IPS-NIHi11 (cell line): ENCODE measurements at places on chromosomes 1 and 21.

- DNase-seq = peak; percentile 57
Observed at GRCh38 chr1:17118706-17119075, 560 bp downstream of the PADI2 start.

DNA sequence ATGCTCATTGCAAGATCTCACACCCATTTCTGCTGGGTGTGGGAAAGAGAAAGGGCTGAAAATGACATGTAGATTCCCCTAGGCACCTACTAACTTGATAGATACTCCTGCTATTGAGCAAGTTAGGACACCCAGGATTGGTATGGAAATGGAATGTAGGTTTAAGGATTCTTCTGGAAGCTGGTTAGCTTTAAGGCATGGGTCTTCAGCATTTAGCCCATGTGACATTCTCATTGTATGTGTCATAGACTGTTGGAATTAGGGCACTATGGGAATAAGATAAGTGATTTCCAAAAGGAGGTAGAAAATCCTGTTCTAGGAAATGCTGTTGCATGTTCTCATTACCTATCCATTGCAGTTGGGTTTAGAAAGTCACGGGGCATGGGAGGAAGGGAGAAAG is 76.2 kb downstream of the DISC1 start:
- no peak for DNase-seq

DNA sequence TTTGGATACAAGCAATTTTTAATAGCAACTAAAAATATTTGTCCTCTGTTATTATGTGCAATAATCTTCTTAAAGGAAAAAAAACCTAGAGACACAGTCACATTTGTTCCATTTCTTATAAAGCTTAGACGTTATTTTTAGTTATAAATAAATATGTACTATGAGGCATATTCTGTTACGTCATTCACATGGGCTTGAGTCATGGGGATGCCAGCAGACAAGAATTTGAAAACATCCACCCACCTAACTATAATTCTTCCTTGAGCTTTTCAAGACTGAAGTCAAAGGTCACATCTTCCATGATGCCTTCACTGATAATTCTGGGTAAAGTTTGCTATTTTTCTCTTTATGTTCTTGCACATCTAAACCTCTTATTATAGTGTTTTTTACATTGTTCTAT is 268.8 kb downstream of the KCTD3 start:
- DNase-seq = no peak

DNA sequence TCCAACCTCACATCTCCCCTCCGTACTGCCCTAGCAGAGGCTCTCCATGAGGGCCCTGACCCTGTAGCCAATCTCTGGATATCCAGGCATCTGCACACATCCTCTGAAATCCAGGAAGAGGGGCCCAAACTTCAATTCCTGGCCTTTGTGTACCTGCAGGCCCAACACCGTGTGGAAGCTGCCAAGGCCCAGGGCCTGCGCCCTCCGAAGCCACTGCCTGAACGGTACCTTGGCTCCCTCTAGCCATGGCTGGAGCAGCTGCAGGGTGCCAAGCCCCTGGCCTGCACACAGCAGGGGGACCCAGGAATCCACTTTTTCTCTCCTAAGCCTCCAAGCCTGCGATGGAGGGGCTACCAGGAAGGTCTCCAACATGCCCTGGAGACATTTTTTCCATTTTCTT is 84.2 kb downstream of the PTGER3 start:
- DNase-seq = no peak

DNA sequence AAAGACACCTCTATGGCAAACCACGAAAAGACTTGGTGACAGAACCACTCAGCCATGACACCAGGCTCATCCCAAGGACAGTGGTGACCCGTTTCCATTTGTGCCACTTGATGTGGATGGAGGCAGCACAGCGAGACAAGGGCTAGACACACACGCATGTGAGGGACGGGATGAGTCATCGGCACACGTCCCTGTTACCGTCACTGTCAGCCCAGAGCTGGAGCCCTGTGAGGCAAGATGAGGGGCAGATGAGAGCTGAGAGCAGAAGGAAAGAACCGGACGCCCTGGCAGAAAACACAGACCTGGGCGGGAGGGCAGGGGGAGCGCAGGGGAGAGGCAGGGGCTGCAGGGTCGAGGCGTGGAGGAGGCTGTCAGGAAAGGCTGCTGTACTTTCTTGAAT is 57.8 kb downstream of the SIK1 start:
- DNase-seq = no peak

- DNase-seq = no peak
Observed at GRCh38 chr1:226308166-226308722, 720 bp downstream of the LIN9 start.

- peak; percentile 16 for DNase-seq
Observed at GRCh38 chr21:44461464-44462001, 6.2 kb downstream of the LRRC3 start.

DNA sequence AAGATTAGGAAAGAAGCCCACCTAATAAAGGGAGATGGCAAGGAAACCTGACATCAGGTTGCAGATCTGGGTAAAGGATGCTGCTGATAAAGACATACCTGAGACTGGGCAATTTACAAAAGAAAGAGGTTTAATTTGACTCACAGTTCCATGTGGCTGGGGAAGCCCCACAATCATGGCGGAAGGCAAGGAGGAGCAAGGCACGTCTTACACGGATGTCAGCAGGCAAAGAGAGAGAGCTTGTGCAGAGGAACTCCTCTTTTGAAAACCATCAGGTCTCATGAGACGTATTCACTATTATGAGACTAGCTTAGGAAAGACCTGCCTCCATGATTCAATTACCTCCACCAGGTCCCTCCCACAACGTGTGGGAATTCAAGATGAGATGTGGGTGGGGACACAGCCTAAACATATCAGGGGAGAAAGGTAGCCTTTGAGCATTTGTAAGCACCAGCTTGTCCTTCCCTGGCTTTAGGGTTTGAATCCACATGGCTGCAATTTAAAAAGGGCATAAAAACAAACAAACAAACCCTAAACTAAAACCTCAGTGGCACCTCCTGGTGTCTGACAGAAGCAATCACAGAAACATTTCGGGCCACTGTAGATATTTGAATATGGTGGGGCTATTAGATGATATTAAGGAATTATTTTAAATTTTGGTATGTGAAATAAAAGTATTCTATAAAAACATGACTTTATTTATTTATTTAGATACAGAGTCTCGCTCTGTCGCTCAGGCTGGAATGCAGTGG is 33.1 kb downstream of the SLC2A7 start:
- no peak for DNase-seq

DNA sequence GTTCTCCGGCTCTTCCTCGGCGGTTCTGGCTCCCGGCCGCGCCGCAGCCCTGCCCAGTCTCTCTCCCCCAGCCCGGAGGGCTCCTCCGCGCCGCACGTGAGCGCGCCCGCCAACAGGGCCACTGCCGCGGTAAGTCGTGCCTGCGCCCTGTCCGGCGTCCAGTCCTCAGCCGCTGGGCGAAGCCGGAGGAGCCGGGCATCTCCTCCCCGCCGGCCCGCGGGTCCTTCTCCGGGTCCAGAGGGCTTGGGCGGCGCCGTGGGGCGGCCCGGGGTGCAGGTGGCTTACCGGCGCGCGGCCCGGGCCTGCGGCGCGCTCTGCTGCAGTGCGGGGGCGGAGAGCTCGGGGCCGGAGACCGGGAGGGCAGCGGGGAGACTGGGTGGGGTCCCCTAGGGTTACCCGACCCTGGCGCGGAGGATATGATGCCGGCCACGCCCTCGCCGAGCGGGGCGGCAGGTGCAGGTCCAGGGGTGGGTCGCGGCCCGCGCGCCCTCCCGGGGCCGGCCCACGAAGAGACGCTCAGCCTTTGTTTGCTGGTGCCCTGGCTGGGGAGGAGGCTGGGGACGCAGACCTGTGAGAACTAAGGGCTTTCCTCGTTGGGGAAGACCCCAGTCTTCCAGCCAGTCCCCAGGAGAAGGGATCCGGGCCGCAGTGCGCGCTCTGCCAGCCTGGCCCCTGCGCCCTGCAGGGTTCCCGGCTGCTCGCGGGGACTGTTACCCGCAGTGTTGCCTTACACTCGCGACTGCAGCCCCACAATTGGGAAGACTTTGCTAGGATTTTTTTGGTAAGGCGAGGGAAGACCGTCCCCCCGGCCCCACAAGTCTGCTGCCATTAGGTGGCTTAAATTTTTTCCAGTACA is at the start of gene DOP1B:
Gene DOP1B (plus strand): TSS at position 10 of the 856 bp plus-strand sequence. CDS start 7,910 bp downstream, outside the sequence.
- DNase-seq = peak; percentile 64

DNA sequence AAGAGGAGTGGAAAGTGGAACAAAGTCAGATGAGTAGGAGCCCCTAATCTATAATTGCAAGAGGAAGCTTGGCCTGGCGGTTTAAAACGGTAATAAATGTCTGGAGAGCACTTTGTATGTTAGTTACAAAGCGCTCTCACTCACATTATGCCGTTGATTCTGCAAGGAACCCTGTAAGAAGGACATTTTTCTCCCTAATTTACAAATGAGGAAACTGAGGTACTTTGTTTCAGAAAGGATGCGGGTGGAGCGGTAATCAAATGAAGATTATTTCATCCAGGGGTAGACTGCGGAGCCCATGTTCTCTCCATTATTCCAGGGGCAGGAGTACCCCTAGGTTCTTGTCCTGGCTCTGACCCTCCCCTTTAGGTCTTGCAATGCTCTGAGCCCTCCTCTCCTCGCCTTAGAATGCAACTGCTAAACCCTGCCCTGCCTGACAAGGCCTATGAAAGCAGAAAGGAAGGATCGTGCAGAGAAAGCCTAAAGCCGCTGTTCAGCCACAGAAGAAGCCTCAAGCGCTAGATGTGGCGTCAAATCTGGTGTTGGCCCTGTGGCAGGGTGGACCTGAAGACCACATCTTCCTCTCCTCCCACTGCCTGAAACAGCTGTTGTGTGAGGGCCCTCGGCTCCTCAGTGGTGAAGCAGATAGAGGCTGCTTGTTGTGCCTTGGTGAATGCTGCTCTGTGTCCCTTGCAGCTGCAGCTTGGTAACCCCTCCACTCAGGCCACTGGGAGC is 588 bp upstream of the PACC1 start:
- DNase-seq = no peak

DNA sequence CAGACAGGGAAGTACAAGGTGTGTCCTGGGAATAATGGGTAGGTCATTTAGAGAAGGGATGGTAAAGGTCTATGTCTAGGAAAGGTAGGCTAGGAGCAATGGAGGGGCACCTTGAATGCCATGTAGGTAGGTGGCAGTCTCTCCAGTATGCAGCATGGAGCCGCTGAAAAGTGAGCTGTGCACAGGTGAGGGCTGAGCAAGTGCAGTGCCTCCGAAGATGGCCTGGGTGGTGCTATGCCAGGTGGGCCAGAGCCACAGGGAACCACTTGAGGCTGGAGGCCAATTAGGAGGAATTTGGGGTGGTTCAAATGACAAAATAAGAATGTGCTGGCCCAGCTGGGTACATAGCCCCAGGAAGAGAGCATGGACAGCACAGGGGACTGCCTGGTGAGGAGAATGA is 25.0 kb downstream of the RNU5D-1 start:
- no peak for DNase-seq

GRCh38 chr1:62912028-62912638 is 128.2 kb downstream of the ATG4C start:
- DNase-seq = peak; percentile 48

DNA sequence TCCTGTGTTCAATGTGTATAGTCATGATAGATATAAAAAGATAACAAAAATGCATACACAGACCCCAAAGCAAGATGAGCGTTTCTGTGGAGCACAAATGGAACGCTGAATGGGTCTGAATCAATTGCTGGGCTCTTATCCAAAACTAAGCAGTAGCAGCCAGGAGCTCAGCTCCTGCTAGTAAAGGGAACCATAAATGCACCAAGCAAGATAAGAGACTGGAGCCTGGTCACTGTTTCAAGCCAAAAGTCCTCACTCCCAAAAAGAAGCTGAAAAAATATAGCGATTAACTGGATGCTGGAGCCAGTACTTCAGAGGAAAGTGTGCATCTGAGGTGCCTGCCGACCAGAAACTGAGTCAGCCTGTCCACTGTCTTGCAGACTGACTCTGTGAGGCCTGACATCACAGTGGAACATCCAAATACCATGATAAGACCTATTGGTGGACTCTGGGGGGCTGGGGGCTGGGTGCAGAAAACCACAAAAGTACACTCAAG is 68.9 kb downstream of the LRRC8C start:
- no peak for DNase-seq

- DNase-seq = no peak
Observed at GRCh38 chr1:162006081-162006480, 17.6 kb downstream of the OLFML2B start.

- no peak for DNase-seq
Observed at GRCh38 chr1:2259668-2260402, 31.7 kb downstream of the SKI start.

GRCh38 chr1:158806916-158807536 is 24.1 kb upstream of the MNDA start:
- DNase-seq = no peak

GRCh38 chr1:110455151-110455550 is 4.2 kb downstream of the PROK1 start:
- DNase-seq = peak; percentile 35

DNA sequence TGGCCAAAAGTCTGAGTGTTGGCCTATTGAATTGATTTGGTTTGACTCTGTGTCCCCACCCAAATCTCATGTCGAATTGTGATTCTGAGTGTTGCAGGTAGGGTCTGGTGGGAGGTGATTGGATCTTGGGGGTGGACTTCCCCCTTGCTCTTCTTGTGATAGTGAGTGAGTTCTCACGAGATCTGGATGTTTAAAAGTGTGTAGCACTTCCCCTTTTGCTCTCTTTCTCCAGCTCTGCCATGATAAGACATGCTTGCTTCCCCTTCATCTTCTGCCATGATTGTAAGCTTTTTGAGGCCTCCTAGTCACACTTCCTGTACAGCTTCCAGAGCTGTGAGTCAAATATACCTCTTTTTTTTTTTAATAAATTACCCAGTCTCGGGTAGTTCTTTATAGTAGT is 297.1 kb upstream of the ZRANB2 start:
- DNase-seq = no peak

DNA sequence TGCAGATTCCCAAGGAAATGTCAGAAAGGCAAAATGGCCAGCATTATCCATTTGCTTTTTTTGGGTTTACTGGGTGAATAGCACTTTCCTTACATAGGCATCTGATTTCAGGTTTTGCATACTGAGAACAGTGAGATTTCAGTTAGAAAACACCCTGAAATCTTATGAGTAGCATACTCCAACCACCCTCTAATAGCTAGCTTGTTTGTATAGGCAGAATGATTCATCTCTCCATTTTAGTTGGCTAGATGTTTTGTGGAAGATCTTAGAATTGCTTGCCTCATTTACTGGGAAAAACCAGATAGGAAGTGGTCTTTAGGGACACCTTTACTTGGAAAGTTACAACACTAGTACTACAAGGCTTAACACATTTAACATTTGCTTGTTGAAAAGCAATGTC is 10.4 kb downstream of the KYAT3 start:
- no peak for DNase-seq

DNA sequence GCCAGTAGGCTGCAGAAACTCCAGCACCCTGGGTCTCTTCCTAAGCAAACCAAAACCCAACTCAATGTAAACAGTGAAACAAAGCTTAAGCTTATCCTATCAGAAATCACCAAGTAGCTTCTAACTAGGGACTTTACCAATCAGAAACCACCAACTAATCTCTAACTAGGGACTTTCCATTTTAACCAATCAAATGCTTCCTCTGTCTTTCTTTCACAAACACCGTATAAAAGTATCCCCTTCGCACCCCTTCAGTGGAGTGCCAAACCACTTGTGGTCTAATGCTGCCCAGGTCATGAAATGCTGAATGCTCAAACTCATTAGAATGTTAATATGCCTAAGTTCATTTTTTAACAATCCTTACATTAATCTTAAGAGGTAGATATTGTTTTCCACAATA is 250.5 kb upstream of the DUSP10 start:
- no peak for DNase-seq
